Stimulated activated CD4-positive, alpha-beta T cell treated with anti-CD3 and anti-CD28 coated beads, Interleukin-4, amount 100 ng/mL, for 4 hours (primary cell): ENCODE measurements at places on chromosomes 1 and 21.

GRCh38 chr1:179955287-179955680 is 674 bp downstream of the CEP350 start:
- DNase-seq: no peak

DNA sequence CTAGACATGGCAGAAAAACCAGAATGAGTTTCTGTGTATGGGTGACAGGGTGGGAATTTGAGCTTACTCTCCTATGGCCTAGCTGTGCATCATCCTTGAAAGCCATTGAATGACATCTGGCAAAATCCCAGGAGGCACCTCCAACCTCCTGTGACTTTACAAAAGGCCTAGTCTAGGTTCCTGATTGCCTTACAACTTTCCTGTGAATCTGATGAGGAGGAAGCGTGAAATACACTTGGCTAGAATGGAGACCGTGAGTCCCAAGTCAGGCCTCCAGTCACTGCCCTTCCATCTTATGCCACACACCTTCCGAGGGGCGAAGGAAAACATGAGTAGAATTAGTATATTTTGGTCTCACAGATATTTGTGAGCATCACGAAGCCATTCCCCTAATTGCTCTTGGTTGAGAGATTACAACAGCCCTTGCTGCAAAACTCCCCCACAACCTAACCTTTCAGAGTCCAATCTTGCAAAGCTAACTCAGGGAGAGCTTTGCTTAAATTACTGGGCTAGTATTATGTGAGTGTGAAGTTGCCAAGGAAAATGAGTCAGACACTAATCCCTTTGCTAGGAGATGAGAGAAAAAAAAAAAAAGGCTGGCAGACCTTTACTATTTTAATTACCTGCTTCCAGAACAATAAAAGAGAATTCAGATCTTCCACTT is 36.3 kb upstream of the PAXBP1 start:
- no peak for DNase-seq

GRCh38 chr1:184457500-184457899 is 70.7 kb downstream of the C1orf21 start:
- DNase-seq: no peak

DNA sequence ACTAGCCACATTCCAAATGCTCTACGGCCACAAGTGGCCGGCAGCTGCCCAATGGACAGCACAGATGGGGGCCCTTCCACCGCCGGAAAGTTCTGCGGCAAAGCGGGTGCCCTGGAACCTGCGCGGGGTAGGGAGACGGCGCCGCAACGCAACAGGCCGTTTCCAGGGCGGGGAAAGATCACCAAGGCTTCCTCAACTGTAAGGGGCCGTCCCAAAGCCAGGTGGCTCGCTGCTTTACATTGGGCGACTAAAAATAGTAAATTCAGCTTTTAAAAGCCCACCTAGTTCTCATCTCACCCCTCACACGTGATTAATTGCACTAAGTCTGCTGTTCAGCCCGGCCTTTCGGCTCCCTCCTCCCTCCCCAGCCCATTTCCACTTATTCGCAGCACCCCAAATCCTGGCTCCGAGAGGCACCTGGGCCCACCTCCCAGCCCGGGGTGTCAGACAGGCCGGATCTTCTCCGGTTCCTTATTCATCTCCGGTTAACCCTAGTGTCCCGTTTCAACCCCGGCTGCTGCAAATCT is 643 bp downstream of the CFAP298 start:
- peak; percentile 10 for DNase-seq

DNA sequence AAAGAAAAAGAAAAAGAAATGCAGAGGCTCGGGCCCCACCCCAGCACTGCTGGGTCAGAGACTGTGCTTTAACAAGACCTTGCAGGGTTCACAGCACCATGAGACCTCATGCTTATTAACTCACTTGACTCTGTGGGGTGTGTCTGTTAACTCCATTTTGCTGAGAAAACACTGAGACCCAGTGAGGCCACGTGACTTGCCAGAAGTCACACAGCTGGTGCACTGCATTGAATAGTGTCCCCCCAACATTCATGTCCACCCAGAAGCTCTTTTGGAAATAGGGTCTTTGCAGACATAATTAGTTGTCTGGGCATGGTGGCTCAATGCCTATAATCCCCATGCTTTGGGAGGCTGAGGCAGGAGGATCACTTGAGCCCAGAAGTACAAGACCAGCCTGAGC is 39.7 kb downstream of the CHD5 start:
- DNase-seq: no peak

- no peak for DNase-seq
Observed at GRCh38 chr1:56468518-56468917, 110.8 kb downstream of the PLPP3 start.

DNA sequence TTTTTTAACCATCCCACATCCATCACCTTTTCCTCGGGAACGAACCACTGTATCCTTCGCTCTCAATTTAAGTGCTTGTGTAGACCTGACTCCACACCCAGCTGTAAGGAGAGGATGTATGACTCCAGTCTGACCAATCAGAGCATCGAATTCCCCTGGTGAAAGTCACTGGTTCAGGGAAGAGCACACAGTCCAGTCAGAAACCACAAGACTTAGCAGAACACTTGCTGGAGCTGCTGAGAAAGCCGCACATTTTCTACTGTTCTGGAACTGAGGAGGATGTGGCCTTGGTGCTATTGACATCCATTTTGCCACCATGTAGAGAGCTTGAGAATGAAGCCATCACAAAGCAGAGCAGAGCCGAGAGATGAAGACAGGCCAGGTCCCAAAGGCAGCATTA is 59.9 kb upstream of the CNN3 start:
- DNase-seq: no peak

DNA sequence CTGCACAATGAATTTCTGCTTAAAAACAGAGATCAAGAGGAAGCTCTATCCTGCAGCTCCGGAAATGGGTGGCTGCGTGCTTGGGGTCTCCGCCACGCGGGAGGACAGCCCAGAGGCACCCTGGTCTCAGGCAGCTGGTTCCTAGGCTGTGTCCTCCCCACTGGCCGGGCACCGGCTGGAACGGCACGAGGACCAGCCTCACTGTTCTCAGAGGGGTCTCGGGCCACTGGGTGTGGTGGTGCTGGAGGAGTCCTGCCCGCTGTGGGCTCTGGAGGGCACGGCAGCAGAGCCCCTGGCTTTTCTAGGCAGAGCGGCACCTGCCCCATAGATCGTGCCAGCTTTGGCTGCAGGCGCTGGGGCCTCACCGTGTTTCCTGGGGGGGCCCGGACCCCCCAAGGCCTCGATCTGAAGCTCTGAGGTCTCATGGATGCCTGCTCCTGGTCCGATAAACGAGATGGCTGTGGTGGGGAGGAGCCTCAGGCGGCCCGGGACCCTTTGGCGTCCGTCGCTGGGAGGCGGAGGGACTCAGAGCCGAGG is 8.2 kb upstream of the RNF223 start:
- DNase-seq: no peak

- no peak for DNase-seq
Observed at GRCh38 chr1:239302696-239303095, 83.7 kb upstream of the CHRM3 start.

- DNase-seq: no peak
Observed at GRCh38 chr1:167081594-167082156, 8.5 kb downstream of the GPA33 start.

- no peak for DNase-seq
Observed at GRCh38 chr1:158017800-158018595, 24.6 kb downstream of the KIRREL1 start.

DNA sequence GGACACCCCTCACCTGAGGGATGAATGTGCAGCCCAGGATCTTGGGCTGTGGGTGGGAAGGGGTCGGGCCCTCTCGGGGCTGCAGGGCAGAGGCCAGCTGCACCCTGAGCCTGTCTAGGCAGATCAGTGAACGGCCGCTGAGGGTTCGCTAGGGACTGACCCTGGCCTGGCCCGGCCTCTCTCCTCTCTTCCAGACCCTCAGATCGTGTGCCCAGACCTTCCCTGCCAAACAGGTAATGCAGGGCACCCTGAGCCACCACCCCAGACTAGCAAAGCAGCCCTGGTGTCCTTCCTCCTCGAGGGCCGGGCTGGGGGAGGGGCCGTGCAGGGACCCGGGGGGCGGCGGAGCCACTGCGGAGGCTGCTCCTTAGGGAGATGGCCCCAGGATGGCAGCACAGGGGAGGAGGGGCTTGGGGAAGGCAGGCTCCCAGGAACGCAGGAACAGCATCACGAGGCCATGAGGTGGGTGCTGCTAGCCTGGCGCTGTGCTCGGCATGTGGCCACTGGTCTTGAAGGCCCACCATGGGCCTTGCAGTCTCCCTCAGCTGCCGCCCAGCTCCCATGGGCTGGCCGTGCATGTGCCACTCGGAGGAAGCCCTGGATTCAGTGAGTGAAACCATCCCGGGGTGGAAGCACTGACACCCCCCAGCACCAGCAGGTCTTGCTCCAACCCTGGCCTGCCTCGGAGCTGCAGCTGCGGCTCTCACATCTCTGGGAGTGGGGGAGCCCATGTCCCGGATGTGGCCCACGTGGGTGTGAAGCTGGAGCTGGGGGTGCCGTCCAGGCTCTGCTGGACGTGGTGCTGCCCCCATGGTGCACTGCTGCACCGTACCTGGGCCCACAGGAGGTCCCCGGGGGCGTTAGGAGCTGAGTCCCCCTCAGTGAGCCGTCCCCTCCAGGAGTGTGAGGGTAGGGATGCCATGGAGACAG is 28.7 kb downstream of the COL6A2 start:
- DNase-seq: peak; percentile 1

GRCh38 chr1:170145770-170146676 is at the start of gene NTMT2:
TSS of gene NTMT2 (plus strand) at chr1:170145959. CDS start at chr1:170146108, 149 bp downstream.
- no peak for DNase-seq

DNA sequence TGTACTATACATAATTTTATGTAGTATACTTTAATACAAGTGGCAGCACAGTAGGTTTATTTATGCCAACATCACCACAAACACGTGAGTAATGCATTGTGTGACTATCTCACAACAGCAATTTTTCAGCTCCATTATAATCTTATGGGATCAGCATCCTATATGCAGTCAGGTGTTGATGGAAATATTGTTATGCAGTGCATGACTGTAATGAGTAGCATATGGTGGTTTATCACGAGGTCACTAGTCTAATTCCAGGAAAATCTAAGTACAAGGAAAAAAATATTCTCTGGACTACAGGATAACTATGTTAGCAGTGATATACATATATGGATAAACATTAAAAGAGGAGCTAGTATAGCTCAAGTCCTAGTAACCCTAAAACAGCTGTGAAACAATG is 69.0 kb downstream of the ATP1B1 start:
- DNase-seq: no peak

GRCh38 chr1:156090138-156090839 is 8.0 kb upstream of the MEX3A start:
- DNase-seq: no peak

DNA sequence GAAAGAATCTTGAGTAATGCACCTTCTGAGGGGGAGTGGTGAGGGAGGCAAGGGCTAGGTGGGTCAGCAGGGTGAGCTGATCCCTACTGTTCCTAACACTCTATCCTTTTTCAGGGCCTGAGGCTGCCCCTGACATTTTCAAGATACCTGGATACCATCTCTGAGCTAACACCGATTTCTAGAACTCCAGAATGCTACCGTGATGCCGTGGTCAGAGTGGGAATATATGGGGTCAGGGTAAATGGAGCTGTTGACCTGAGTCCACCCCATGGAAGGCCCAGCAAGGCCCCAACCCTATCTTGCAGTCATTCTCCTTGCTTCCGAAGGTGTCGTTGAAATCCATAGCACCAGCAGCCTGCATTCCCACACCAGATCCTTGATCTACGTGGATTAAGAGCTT is 18.0 kb upstream of the PTPRF start:
- no peak for DNase-seq

GRCh38 chr1:235511470-235512240 is 7.4 kb upstream of the B3GALNT2 start:
- DNase-seq: no peak

DNA sequence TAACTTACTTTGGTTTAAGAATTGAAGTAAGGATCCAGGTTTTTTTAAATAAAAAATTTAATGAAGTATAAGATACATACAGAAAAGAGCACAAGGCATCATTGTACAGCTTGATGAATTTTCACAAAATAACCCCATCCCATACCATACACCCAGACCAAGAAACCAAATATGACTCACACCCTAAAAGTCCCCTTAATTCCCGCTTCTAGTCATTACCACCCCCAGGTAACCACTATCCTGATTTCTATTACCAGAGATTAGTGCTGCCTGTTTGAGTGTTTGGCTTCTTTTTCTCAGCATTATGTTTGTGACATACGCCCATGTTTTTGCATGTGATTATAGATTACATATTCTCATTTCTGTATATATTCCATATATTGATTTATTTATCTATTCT is 98.5 kb upstream of the HIVEP3 start:
- no peak for DNase-seq

- DNase-seq: no peak
Observed at GRCh38 chr1:204830747-204831146, 39.9 kb upstream of the NFASC start.

DNA sequence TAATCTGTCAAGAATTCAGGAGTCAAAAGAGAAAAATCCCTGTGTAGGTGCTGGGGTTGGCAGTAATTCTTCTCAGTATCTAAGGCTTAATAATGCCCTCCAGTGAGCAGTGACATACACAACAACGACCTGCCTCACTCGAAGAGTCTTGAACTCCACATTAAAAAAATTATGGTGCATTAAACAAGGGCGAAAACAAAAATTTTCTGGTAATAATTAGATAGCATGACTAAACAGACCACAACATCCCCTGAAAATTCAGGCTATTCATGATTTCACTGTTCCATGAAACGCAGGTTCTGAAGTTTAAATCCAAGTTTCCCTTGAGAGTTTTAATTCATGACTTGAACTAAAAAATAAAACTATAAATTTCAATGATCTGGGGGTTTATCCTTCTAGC is 5.1 kb downstream of the SRSF4 start:
- no peak for DNase-seq

- no peak for DNase-seq
Observed at GRCh38 chr21:43608225-43608624, 51.1 kb downstream of the HSF2BP start.

DNA sequence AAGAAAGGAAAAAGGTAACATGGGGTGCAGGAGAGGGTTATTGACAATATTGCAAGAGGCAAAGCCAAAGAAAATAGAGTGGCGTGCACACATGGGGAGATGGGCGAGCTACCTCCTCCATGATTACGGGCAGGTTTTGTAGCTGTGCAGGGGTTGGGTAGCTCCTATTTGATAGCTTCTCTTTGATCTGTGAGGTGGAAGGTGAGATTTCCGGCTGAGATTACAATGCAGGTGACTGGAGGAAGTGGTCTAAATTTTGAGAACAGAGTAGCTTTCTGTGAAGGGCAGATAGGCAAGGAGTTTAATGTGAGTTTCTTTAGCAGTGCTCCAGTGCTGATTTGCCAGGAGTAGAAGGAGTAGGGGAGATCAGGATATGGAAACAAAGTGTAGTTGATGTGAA is 263.4 kb downstream of the PLA2G4A start:
- DNase-seq: no peak

- no peak for DNase-seq
Observed at GRCh38 chr1:152777510-152778137, 2.7 kb downstream of the LCE1F start.

DNA sequence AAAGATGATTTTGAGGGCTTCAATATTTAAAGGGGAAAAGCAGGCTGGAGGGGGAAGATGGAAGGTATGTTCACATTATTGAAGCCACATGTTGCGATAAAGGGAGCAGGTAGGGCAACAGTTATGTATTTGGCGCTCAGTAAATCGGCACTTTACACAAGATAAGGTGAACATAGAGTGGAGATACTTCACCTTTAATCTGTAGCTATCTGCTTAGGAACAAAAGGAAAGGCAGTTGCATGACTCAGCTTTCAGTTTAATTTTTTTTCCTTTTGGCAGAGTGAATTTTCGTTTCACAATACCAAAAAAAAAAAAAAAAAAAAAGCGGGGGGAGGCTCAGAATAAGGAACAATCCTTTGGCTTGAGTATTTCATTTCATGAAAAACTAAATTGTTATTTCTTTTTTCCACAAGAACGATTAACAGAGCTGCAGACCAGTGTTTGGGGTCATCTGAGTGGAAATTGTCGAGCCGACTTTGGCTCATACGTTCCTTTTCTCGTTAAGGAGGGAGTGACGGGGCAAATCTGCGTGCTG is 1.1 kb upstream of the COQ8A start:
- no peak for DNase-seq
